ENCODE measurements at places on chromosomes 12 and 14.

- no peak for DNase-seq
Observed at GRCh38 chr12:122155705-122156104, 18.3 kb downstream of the IL31 start.

- DNase-seq, result no peak
Observed at GRCh38 chr12:121652767-121653497, 16.5 kb downstream of the MORN3 start.

GRCh38 chr12:46468160-46468559 is 95.6 kb upstream of the SLC38A2 start:
- no peak for DNase-seq

DNA sequence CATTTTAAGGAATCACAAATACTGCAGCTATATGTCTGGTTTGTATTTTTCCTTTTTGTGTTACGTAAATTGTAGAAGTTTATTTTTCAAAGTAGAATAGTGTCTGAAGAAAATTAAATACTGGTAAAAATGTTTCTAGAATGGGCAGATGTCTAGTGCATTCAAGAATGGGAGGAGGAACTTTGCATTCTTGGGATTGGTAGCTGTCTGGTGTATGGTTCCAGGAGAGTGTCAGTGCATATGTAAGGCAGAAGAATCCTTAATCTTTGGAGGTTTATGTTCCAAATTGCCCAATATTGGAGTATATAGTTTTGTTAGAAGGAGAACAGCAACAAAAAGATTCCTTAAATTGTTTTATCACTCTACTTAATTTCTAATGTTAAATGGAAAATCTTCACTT is 13.5 kb downstream of the PAPOLA start:
- no peak for DNase-seq

GRCh38 chr12:80593766-80594165 is 113.7 kb upstream of the MYF6 start:
- DNase-seq, result no peak

DNA sequence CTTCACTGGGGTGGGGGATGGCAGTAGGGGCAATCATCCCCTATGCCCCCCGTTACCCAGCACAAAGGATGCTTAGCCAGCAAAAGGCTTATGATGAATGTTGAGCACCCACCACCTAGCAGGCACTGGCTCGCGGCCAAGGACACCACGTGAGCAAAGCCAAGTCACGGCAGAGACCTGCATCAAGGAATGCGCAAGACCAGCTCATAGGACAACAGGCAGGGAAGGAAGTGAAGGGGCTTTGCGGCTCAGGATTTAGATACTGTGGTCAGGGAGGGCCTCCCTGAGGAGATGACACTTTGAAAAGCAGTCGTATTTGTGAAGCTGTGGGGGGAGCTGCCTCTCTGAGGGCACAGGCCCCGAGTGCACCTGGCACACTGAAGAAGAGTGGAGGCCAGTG is 32.8 kb downstream of the SH2B3 start:
- peak; percentile 67 for DNase-seq

GRCh38 chr12:132551641-132552031 is 58.7 kb downstream of the LRCOL1 start:
- no peak for DNase-seq

DNA sequence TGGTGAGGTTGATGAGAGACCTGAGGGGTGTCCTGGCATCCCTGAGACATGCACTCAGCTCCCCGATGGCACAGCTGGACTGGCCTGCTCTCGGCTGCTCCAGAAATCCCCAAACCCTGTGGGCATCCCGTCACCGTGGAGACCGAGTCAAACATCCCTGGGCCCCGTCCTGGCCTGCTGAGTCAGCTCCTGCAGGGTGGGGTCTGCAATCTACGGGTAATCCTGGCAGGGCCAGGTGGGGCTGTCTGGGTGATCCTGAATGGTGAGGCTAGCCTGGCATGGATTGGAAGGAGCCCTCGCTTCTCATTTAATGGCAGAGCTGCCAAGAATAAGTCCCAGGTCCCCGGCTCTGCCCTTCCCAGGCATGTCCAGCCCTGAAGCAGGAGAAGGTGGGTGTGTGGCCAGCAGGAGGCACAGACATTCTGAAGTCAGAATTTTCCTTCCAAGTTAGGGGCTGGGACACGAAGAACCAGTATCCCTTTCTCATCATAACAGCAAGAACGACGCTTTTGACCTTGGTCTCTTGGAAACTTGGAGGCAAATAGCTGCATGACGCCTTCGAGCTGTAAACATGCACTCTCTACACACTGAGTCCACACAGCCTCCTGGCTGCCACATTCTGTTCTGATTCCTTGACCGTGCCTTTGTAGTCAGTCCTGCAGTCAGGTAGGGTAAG is 17.7 kb upstream of the SERPINA4 start:
- DNase-seq, result no peak

DNA sequence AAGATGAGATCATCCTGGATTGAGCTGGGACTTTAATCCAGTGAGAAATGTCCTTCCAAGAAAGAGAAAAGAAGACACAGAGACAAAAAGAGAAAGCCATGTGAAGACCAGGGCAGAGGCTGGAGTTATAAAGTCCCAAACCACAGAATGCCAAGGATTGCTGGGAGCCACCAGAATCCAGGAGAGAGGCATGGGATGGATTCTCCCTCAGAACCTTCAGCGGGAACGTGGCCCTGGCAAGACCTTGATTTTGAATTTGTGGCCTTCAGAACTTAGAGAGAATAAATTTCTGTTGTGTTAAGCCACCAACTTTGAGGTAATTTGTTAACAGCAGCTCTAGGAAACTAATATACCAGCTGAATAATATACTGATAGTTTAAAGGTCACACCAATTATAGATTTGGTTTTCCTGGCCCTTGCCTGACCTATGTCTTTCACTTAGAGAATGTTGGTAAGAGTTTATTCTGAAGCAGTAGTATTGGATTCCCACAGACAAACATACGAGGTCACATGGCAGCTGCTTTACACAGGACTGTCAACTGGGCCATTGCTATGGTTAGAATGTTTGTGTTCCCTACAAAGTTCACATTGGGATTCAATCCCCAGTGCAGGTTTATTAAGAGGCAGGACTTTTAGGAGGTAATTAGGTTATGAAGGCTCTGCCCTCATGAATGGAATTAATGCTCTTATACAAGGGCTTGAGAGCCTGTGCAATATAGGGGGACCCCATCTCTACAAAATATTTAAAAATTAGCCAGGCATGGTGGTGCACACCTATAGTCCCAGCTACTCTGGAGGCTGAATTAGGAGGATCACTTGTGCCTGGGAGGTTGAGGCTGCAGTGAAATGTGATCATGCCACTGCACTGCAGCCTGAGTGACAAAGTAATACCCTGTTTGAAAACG is 156.5 kb upstream of the EEA1 start:
- no peak for DNase-seq

DNA sequence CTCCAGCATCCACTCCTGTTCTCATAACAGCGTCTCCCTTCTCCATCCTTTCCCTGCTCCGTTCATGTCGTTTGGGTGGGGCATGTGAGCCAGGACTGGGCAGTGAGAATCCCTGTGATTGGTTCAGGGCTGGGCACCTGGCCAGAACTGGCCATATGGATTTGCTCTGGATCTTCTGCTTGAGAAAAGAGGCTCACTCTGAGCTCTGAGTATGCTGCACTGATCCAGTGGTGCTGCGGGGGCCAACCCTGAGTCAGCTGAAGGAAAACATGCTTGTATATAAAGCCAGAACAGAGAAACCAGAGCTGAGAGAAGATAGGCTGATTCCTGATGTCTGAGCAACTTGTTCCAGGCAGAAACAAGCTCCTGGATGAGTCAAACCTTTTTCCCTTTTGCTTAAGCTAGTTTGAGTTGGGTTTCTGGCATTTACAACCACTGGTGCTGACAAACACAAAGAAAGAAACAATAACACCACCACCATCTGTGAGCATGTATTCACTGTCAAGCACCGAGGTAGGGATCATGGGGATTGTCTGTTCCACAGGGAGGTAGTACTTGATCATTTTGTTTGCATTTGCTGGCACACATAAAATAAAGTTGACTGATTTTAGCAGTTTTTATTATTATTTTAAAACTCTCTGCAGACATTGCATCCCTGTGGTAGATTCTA is 14.0 kb upstream of the HPD start:
- DNase-seq, result no peak

DNA sequence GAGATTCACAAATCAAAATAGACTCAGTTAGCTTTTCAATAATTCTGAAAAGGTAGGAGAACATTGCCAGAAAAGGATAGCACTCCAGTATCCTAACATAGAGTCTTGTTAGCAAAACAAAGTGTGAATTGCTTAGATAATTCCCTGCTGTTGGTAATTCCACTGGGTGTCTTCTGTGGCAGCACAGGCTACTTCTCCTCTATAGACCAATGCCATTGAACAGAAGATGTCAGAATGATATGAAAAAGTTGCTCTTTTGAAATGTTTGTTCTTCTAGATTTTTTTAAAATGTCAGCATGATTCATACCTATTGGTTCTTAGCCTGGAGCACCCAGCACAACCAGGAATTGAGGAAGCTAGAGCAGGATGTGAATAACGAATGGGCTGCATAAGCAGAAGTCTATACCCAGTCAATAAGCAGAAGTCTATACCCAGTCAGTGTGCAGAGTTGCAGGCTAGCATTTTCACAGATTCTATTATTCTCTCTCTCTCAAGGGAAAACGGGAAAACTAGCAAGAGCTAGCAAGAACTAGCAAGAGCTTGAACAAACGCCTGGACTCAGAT is 112.8 kb downstream of the SYT1 start:
- no peak for DNase-seq

- DNase-seq, result no peak
Observed at GRCh38 chr14:43898687-43899086, 608.4 kb downstream of the FSCB start.

DNA sequence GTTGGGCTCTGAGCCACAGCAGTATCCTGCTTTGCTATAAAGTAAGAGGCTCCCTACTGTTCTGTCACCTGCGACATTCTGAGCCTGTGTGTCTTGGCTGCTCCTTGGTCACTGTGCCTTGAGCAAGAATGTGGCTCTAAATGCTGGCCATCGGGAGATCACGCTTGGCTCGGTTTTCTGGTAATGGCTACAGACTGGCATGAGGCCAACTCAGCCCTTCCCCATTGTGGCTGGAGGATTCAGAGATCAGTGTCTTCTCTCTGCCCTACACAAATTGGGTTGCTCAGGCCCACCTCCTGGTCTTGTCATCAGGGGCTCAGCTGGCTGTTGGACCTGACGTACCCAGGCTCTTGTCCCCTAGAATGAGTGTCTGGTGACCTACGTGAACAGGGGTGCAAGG is 94.5 kb downstream of the PLXNC1 start:
- no peak for DNase-seq

DNA sequence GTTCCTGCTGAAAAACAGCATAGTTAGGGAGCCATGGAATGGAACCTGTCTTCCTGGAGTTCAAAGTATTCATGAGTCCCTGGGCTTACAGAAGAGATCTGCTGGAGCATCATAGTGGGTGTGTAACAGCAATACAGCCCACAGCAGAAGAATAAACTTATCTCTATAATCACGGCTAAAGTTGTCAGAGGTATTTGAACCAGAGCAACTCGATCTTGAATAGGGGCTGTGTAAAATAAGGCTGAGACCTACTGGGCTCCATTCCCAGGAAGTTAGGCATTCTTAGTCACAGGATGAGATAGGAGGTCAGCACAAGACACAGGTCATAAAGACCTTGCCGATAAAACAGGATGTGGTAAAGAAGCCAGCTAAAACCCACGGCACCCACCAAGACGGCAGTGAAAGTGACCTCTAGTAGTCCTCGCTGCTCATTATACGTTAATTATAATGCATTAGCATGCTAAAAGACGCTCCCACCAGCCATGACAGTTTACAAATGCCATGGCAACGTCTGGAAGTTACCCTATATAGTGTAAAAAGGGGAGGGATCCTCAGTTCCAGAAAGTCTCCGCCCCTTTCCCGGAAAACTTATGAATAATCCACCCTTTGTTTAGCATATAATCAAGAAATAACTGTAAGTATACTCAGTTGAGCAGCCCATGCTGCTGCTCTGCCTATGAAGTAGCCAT is 223.4 kb downstream of the PCNX1 start:
- no peak for DNase-seq

GRCh38 chr12:131895640-131896079 is 1.2 kb downstream of the ULK1 start:
- DNase-seq, result peak; percentile 48

- no peak for DNase-seq
Observed at GRCh38 chr12:14207905-14208551, 157.5 kb upstream of the ATF7IP start.

Measured in naive thymus-derived CD8-positive, alpha-beta T cell (primary cell).